ENCODE measurements at places on chromosomes 16 and 17.

GRCh38 chr17:79036596-79036995 is 12.6 kb downstream of the C1QTNF1 start:
- peak; percentile 99 for DNase-seq

GRCh38 chr16:62462971-62463370 is 426.7 kb upstream of the CDH8 start:
- no peak for DNase-seq

GRCh38 chr17:9148905-9149525 is 127.7 kb downstream of the NTN1 start:
- DNase-seq: no peak

- DNase-seq: no peak
Measured at GRCh38 chr17:9645851-9646545, 681 bp downstream of the USP43 start.

GRCh38 chr16:88484505-88485365 is 31.7 kb downstream of the ZFPM1 start:
- no peak for DNase-seq

DNA sequence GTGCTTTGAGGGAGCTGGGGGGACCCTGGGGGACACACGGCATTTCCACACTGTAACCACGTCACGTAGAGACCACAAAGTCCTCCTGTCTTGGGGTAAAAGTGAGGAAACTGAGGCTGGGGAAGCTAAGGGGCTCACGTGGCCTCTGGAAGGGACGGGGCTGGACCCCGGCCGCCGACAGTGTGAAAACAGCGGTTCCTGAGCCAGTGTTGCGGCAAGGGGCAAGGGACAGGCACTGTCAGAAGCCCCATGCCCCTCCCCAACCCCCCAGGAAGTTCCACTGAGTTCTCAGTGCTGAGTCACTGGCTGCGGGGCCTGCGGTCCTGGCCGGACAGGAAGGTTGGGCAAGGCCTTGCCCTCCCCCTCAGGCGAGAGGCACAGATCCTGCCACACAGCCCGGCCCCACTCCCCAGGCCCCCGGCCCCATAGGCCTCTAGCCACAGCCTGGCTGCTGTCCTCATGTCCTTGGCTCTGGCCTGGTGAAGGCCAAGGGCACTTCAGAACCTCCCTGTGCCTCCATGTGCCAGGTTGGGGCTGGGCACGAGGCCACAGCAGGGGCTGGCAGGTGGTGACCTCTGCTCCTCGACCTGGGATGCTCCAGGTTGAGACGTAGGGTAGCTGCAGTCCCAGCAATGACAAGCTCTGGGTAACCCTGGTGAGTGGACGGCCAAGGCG is 5.0 kb upstream of the CCDC57 start:
- DNase-seq: no peak

DNA sequence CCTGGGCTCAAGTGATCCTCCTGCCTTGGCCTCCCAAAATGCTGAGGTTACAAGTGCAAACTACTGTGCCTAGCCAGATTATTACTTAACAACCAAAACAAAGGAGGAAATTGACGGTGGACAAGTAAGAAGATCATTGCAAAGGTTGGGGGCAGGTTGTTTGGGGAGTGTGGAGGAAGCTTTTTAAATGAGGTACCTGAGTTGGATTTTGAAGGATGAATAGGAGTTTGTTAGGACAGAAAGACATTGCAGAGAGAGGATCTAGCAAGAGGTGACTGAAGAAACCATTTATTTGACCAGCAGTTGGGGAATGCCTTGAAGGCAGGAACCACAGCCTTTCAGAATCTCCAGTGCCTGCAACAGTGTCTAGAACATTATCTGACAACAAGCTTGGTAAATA is 51.3 kb downstream of the ABCC1 start:
- DNase-seq: no peak

- no peak for DNase-seq
Measured at GRCh38 chr17:79192503-79193351, 118.1 kb downstream of the ENGASE start.

DNA sequence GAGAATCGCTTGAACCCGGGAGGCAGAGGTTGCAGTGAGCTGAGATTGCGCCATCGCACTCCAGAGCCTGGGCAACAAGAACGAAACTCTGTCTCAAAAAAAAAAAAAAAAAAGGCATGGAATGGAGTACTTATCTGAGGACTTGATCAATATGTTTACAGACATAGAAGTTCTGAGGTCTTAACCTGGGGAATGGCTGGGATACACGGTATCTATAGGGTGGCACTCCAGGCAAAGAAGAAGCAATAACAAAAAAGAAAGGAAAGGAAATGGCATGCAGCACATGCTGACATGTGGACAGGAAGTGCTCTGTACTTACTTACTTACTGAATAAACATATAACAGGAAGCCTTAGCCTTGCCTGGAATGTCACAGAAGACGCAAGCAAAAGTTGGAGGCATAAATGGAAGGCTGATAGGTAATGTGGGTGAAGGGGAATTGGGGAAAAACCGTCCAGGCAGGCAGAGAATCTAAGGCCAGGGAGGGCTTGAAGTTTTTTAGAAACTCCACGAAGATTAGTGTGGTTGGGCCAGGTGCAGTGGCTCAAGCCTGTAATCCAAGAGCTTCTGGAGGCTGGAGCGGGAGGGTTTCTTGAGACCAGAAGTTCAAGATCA is 10.1 kb upstream of the SPOP start:
- no peak for DNase-seq

DNA sequence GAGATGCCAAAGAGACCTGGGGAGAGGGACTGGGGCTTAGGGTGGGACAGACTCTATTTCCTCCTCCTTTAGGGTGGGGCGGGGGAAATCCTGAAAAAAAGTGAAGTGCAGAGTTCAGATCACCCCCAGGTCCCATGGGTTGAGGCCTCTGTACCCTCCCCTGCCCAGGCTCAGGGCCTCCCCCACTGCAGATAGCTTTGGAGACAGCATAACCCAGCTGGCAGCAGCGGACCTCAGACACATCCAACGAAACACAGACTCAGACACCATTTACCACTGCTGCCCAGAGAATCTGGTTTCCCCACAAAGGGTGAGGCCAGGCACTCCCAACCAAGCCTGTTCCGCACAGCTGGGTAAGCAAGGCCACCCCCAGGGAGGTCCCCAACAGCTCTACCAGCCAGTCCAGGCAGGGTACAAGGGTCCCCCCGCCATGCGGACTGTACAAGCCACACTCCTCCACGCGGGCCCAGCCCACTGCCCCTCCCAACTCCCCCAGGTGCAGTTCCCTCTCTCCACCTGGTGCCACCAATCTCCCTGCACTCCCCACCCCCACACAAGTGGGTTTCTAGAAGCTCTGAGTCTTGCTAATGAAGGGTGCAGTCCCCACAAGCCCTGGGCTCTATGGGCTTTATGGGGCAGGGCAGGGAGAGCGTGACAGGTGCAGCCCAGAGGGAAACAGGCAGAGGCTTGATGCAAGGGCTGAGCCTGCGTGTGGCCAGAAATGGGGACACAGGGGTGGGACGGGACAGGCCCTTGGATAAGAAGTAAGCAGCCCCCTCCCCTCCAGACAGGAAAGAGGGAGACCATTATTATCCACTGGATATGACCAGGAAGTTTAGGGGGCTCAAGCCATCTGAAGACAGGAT is 8.9 kb downstream of the RHBDF2 start:
- DNase-seq: no peak

DNA sequence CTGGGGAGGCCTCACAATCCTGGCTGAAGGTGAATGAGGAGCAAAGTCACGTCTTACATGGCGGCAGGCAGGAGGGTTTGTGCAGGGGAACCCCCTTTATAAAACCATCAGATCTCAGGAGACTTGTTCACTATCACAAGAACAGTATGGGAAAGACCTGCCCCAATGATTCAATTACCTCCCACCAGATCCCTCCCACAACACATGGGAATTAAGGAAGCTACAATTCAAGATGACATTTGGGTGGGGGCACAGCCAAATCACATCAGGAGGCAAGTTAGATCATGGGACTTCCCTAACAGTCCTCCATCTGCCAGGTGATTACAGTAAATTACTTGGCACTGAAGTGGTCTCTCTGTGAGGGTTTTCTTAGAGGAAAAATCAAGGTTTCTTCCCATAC is 5.3 kb downstream of the TMEM114 start:
- no peak for DNase-seq

DNA sequence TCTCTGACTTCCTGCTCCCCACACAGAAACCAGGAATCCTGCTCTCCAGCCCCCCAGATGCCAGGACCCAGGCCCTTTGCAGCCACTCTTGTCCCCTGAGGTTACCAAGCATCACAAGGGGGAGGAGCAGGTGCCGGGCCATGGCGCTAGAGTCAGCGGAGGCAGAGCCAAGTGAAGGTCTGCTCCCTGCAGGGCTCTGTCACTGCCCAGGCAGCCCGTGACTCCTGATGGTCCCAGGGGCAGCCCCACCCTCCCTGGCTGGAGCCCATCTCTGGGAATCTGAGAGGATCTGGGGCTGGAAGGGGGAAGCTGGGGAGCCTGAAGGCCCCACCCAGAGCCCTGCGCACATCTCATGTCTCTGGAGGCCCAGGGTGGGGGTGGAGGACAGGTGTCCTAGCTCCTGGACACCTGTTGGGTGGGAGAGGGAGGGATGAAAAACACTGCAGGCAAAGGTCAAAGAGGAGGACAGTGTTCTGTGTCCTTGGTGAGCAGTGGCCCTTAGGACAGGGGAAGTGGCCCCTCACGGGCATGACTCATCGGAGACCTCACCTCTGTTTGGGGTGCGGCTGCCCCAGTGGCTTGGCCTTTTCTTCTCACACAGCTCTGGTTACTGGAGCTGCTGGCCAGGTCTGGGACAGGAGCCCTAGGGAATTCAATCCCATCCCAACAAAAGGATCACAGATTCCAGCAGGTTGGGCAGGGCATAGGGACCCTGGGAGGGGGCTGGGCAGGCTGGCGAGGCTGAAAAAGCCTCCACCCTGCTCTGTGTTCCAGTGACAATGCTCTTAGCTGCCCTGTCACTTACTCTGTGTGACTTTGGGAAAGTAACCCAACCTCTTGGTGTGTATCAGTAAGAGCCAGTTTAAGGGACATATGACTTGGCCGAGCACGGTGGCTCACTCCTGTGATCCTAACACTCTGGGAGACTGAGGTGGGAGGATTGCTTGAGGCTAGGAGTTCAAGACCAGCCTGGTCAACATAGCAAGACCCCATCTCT is at the start of gene PRSS36:
Gene PRSS36, minus strand, starts transcription at position 173 of the 997 bp plus-strand sequence. Its CDS starts 31 bp downstream, at position 142.
- DNase-seq: no peak

GRCh38 chr16:81676066-81676882 is 102.8 kb upstream of the PLCG2 start:
- DNase-seq: no peak

GRCh38 chr16:79899716-79900115 is 299.2 kb upstream of the MAF start:
- no peak for DNase-seq

- no peak for DNase-seq
Measured at GRCh38 chr16:49723310-49723709, 132.6 kb downstream of the ZNF423 start.

DNA sequence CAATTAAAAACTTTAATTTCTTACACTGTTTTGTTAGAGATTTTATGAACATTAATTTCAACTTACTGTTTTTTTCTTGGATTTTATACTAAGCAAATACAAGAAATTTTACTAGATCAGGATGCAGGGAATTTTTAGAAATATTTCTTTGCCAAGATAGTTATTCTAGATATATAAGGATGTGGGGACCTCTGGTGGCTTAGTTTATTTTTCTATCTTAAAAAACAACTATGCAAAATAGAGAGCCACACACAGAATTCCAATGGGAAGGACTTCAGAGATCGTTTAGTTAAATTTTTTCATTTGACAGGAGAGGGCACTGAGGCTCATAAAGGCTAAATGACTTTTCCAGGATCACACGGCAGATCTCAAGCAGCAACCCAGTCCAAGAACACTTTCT is 23.0 kb upstream of the CAPNS2 start:
- no peak for DNase-seq

GRCh38 chr16:23974223-23974622 is 138.4 kb downstream of the PRKCB start:
- DNase-seq: no peak

- DNase-seq: no peak
Measured at GRCh38 chr17:14149751-14150150, 80.4 kb downstream of the COX10 start.

- no peak for DNase-seq
Measured at GRCh38 chr17:82775001-82775823, 23.3 kb downstream of the TBCD start.

DNA sequence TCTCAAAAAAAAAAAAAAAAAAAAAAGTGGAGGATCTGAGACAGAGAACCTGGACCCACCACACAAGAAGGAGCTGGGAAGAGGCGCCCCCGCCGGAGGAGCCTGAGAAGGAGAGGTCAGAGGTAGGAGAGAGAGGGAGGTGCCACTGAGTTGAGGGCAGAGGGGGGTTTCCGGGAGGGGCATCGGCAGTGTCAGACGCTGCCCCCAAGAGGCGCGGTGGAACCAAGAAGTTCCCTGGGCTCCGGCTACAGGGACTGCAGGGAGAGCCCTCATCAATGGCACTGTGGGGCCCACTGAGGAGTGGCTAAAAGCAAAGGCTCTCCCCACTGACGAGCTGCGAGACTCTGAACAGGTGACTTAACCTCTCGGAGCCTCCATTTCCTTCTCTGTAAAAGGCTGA is 4.2 kb downstream of the CCDC42 start:
- no peak for DNase-seq

GRCh38 chr16:28064706-28065249 is 1.3 kb upstream of the GSG1L start:
- no peak for DNase-seq

GRCh38 chr17:50358177-50358576 is 12.3 kb downstream of the XYLT2 start:
- no peak for DNase-seq

DNA sequence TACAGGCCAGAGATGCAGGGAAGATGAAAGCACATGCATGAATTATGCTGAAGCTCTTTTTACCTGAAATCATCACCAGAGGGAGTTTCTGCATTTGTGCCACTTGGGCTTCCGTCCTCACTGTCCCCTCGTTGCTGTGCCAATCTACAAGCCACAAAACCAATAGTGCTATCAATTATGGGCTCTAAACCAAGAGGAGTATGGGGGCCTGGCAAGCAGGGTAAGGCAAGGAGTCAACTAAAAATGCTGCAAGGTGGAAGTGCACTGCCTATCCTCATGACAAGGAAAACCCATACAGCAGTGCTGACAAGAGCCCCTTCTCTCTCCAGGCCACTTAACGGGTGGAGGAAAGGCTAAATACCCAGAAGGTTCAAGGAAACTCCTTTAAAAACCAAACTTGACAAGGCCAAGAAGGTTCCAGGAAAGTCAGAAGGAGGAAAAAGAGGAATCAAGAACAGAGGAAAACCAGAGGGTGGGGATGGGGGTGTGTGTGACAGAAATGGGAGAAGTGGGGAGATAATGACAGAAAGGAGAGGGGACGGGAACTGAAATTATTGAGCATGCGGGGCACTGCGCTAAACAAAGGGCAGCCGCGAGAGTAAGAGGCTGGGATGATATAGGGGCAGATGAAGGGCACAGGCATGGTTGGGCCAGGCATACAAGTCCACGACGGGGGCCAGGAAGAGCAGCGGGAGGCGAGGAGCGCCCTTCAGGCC is 674 bp downstream of the C17orf75 start:
- DNase-seq: no peak

- no peak for DNase-seq
Measured at GRCh38 chr16:57800200-57801097, 1.8 kb downstream of the KIFC3 start.

DNA sequence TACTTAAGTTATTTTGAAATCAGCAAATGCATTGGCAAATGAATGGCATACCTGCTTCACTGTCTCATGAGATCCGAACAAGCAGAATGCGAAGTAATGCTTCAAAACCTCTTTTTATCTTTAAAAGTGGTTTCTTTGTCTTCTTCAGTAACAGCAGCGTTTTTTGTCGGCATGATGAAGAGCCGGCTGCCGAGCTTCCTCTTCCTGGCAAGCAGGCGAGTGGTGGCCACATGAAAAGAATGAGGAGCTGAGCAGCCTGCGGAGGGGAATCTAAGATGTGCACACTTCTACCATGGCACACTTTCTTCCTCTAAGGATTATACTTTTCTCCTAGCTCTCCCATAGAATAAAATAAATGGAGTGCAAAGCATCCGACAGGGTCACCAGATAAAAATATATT is 42.4 kb upstream of the AKTIP start:
- no peak for DNase-seq

Data from retinal pigment epithelial cell (primary cell).